ENCODE measurements at places on chromosomes 2 and 18. TPM values are rescaled to one million over a fixed set of nuclear protein-coding genes. Genes with fewer than 3 reads are reported as not detected.

GRCh38 chr18:62023536-62023935 lies 130.7 kb upstream of the RNF152 start:
- no peak for DNase-seq

DNA sequence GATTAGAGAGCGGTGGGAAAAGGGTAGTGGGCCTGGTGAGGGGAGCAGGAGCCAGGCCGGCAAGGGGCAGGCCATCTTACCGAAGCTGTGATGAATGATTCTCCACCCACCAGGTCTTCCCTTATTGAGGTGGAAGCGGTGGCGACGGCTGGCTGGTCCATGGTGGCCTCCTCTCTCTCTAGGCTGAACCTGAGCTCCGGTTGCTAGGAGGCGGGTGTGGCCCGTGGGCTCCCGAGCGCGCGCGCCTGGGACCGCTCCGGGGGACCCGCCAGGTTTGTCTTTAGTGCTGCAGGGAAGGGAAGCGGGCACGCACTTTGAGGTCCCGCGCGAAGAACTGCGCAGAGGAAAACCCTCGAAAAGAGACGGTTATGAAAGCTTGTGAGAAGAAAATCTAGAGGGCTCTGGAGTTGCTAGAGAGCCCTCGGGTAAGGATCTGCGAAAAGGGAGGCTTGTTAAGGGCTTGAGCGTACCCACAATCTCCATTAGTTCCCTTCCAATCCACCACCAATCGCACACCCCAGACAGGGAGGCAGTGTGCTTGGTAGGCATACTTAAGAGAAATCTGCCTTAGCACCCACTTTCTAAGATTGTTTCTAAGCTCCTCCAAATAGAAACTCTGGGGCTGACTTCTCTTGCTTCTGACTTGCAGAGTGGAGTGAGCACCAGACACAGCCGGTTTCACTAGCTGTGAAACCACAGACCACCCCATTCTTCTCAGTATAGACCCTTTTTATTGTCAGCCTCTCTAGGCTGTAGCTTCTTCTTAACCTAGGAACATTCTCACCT lies at the start of gene STPG4:
STPG4 (minus strand) TSS at position 218 of the 786 bp plus-strand sequence; CDS start at position 161, 57 bp downstream.
- DNase-seq = no peak

- DNase-seq = peak; percentile 65
These were observed 15.3 kb downstream of the TET3 start for GRCh38 chr2:73999881-74000597.

DNA sequence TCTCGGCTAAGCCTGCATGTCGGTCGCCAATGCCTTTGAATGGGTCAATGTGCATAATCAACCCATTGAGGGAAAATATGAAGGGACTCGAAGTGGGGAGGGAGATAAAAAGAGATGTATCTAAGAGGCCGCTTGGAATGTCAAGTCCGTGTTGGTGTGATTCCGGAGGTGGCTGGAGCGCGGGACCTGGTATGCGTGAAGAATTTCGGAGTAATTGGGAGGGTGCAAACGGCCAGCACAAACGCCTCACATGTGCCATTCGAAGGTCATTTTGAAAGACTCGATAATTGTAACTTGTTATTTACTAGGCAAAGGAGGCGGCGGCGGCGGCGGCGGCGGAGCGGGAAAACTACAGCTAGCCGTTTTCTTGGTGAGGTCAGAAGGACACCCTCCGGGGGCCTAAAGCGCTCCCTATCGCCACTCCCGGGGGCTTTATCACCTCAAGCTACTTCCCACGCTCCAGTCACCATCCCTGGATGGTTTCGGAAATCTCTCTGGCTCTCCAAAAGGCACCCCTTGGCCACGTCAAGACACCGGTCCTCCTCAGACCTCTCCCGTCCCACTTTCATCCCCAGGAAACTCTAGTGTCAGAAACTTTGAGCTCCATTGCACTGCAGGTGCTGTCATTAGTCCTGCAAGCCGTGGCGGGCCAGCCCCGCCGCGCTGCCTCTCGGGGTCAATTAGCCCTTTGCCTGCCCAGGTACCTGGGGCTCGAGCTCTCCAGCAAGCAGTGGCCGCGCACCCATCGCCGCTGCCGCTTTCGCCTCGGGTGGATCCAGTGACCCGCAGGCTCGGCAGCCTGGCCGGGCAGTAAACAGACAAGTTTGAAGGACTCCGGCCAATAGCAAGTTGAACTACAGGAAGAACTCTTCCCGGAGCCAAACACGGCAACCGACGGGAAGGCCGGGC lies 1.5 kb downstream of the ERBB4 start:
- DNase-seq = no peak

DNA sequence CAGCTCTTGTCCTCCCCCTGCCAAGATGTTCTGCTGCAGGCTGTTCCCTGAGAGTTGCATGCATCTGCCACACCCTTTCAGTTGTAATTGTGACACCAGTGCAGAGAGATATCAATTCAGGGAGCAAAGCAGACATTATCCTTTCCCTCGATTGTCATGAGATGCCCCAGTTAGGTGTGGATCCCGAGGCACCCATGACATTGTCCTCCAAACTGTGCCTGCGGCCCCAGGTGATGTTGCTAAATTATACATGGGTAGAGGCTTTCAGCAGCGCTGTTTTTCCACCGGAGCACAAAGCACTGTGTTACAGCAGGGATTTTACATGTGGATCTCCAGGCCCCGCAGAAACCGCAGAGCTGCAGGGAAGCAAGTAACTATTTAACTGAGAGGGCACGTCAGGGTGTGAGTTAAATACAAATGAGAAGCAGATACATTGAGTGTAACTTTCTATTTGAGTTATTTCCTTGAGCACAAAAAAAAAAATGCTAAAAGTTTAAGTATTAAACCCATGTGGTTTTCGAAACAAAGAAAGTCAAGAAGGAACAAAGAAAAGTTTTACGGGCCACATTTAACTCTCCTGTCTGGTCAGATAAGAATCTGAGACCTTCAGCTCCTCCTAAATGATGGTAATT lies 90.3 kb upstream of the BCL2L11 start:
- DNase-seq = peak; percentile 58

DNA sequence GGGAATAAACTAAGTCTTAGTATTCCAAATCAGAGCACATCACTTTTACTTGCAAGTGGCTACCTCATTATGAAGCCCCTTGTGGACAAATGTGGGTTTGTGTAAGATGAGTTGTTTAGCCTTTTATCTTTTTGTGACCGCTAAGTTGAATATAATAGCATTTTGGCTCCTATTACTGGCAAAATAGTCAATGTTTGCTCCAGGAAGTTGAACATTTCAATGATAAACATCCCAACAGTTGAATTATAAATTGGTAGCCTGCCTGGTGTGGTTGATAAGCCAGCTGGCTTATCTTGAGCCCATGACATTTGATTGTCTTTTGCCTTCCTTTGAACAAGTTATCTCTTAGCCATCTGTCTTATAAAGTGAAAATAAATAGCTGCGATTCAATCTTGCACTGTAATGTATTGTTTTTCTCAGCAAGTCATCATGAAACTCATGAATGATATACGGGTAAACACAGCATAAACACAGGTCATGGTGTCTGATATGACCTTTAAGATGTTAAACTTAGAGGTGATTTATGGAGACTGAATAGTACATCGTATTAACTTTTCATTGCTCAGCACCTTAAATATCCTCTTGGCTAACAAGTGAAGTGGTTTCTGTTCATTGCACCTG lies 338.4 kb downstream of the SOCS6 start:
- no peak for DNase-seq

- DNase-seq = no peak
These were observed 22.3 kb downstream of the IL1B start for GRCh38 chr2:112814278-112814677.

- DNase-seq = no peak
These were observed 112.2 kb upstream of the NABP1 start for GRCh38 chr2:191565647-191566198.

DNA sequence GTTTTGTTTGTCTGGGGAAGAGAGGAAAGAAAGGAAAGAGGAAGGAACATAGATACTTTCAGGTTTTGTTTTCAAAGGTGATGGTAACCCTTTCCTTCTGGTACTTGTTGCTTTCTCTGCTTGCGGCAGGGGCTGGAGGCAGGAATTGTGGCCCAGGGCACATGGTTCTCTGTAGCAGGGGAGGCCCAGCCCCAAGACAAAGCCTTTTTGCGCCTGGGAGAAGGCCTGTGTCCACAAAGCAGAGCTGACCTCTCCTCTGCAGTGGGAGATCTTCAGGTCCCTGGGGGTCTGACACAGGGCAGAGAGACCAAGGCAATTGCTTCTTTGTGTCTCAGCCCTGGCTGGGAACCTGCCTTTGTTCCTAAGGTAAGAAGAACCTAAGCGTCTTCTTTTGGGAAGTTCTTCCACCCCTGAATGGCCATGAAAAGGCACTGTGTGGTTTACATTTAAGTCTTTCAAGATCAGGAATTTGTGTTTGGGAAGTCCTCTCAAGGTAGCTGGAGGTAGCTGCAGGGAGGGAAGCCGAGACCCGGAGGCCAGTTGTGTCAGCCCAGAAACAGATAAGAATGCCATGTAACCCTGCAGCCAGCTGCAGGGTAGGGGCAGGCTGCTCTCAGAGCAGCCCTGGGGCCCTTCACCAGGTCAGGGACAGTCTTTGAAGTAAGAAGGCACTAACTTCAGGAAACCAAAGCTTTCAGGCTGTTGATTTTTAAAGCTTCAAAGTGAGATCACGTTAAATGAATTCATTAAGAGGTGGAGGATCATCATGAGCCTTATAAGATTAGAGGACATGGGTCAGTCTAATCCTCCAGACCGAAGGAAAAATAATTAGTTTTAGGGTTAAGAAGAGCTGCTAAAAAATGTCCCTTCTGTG lies 119.3 kb downstream of the STPG4 start:
- no peak for DNase-seq

DNA sequence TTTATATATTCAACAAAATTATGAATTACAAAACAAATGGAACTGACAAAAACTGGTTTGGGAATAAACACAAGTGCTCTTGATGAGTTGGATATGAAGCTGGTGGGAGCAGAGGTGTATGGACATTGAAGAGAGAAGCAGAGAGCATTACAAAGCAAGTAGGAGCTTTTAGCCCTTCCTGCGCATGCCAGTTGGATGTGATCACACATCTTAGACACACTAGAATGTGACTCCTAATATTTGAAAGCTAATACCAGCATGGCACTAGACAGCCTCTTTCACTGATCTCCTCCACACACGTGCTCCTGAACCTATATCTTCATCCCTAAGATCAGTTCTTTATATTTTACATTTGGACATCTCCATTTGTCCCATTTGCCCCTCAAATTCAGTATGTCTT lies 298.1 kb downstream of the MTX2 start:
- no peak for DNase-seq

DNA sequence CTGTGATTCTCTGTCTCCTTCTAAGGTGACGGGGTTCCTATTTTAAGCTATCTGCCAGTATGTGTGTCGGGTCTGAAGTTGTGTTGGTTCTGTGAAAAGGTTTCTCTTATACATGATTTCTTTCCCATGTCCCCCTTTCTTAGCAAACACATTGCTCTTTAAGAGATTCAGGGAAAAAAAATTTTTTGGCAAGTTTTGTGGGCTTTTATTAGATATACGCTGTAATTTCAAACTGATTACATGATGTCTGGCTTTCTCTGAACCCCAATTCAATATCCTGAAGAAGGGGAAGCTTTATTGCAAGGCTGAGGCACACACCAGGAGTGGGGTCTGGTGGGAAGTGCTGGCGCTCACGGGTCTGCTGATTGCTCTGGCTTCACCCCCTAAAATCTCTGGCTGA lies 210.6 kb downstream of the AGPS start:
- no peak for DNase-seq

- DNase-seq = no peak
These were observed 846.9 kb upstream of the ACVR2A start for GRCh38 chr2:146997945-146998344.

DNA sequence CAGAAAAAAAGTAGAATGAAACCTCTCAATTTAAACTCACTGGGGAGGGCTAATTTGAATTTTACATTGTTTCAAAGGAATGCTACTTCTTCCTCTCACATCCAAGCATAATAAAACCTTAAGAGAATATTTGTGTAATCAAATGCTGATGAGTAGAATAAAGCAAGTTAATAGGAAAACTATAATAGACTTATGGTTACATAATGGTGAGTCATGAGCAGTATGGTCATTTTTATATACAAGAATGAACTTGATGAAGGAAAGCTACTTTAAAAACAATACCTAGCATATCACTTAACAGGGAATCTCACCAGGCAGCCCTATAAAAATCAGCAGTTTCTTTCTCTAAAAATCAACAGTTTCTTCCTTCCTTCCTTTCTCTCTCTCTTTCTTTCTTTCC lies 80.3 kb downstream of the VSNL1 start:
- DNase-seq = no peak

- no peak for DNase-seq
These were observed 250.9 kb upstream of the SP5 start for GRCh38 chr2:170464268-170464667.

DNA sequence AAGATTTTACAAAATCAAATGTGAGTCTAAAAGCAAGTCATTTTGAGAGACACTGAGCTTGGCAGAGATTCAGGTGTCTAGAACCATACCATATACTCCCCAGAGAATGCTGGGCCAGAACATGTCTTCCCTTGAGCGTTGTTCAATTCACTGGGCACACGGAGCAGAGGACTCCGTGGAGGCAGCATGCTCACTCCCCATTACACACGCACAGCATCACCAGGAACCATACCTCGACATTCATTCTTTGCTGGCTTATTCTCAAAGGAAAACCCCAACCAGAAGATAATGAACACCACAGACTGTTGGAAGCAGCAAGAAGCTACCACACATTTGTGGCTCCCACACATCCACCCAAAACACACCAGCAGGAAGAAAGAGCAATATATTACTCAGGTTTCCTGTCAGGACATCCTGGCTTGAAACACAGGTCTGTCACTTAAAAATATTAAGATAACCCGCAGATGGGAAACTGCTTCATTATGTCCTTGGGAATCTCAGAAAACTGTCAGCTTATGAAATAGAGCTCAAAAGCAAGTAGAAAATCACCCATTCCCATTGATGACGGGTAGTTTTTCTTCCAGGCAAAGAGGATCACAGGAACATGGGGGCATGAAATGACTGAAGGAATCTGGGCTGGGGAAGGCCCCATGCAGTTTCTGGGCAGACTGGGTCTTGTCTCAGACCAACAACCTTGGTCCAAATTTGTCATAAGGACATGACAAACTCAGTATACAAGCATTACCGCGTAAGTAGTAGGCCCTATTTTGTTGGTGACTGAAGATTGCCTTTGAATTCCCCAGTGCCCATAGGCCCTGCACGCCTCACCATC lies 46.4 kb downstream of the PCBP1 start:
- no peak for DNase-seq

Gene INHA
- not detected for total RNA-seq

Gene AAK1
- total RNA-seq = 66.2 TPM

Gene ABCG5
- 0.22 TPM for total RNA-seq

Gene SERPINB13
- total RNA-seq = not detected

Gene CXCR1
- total RNA-seq = not detected

Gene SERPINB10
- total RNA-seq = not detected

Gene RTN4
- total RNA-seq = 219 TPM

Gene CCDC150
- total RNA-seq = 3.1 TPM

Data from mucosa of descending colon (tissue), 3 donors.